ENCODE measurements at places on chromosomes 11 and 22. TPM values are rescaled to one million over a fixed set of nuclear protein-coding genes. Genes with fewer than 3 reads are reported as not detected.

SNX32 gene
- 4.6 TPM for polyA plus RNA-seq

SEC14L3 gene
- not detected for polyA plus RNA-seq

CDKN1C gene
- polyA plus RNA-seq = 6.5 TPM

ZFP91 gene
- polyA plus RNA-seq = 23.0 TPM

MPZL2 gene
- polyA plus RNA-seq = not detected

SCGB1D2 gene
- not detected for polyA plus RNA-seq

LARGE2 gene
- polyA plus RNA-seq = not detected

OR4S2 gene
- polyA plus RNA-seq = not detected

All from Purkinje cell (primary cell).